Kidney (tissue), 22 donors: ENCODE measurements at places on chromosomes 16 and 17. TPM values are rescaled to one million over a fixed set of nuclear protein-coding genes. Genes with fewer than 3 reads are reported as not detected.

Gene EVI2A
- polyA plus RNA-seq, result 1.3 TPM

Gene CCDC200
- polyA plus RNA-seq, result not detected

Gene MAPT
- polyA plus RNA-seq, result 15.4 TPM

Gene SLC2A4
- polyA plus RNA-seq, result 2.8 TPM

Gene TPSG1
- 0.86 TPM for polyA plus RNA-seq

Gene NACA2
- polyA plus RNA-seq, result not detected
